ENCODE measurements at places on chromosomes 5 and 9.

DNA sequence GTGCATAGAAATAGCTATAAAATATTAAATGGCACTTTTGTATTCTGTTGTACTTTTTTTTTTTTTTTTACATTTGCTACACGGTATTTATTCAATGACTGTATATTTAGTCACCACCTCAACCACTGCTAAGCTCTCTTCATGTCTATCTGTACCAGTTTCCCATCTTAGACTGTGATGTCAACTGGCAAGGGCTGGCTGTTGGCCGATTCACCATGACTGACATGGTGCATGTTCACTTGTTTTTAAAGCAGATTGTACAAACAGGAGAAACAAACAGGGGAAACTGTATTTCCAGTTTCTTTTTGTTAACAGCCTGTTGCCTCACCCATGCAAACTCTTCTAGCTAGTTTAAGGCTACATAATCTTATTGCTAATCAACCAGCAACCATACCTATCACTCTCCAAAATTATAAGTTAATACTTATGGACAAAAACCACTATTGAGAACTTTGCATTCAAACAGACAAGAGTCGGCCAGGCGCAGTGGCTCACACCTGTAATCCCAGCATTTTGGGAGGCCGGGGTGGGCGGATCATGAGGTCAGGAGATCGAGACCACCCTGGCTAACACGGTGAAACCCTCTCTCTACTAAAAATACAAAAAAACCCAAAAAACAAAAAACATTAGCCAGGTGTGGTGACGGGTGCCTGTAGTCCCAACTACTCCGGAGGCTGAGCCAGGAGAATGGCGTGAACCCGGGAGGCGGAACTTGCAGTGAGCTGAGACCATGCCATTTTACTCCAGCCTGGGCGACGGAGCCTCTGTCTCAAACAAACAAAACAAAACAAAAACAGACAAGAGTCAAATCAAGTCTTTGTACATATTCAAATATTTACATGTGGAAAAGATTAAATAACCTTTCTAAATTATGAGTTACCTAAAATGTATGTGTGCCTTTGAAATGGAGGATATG lies 13.2 kb downstream of the ZFAND5 start:
- no peak for DNase-seq

GRCh38 chr9:125360601-125361000 lies 99.0 kb downstream of the GAPVD1 start:
- DNase-seq: no peak

DNA sequence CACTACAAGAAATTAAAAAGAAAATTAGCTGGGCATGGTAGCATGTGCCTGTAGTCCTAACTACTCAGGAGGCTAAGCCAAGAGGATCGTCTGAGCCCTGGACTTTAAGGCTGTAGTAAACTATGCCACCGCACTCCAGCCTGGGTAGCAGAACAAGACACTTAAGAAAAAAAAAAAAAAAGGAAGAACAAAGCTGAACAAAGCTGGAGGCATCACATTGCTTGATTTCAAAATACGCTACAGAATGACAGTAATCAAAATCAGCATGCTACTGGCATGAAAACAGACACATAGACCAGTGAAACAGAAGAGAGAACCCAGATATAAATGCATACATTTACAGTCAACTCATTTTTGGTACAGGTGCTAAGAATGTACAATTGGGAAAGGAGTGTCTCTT lies 14.5 kb upstream of the OTULIN start:
- no peak for DNase-seq

DNA sequence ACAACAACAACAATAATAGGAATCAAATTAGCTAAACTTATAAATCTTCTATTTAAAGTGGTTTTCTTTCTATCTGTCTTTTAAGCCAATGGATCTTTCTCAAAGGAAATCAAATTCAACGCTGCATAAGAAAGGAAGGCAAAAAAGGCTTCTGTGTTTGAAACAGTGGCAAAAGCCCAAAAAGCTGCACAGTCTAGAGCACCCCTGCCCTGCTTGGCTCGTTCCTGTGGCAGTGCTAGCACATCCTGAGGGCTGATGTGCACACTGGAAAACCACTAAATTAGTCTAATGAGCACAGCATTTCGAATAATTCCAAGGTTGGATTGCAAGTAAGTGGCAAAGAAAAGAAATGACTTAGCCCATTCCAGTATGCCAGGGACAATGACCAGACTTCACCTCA lies 80.7 kb downstream of the AP3B1 start:
- no peak for DNase-seq
